ENCODE measurements at places on chromosomes 11 and 22. TPM values are rescaled to one million over a fixed set of nuclear protein-coding genes. Genes with fewer than 3 reads are reported as not detected.

SHANK2 gene
- total RNA-seq = 0.27 TPM

DLG2 gene
- total RNA-seq = 1.1 TPM

ZNF202 gene
- total RNA-seq = 9.4 TPM

ANKK1 gene
- under 0.01 TPM for total RNA-seq

KIF18A gene
- 2.7 TPM for total RNA-seq

C1QTNF5 gene
- total RNA-seq = under 0.01 TPM

SLC37A2 gene
- total RNA-seq = 0.27 TPM

ADAMTS15 gene
- under 0.01 TPM for total RNA-seq

CYB5R3 gene
- total RNA-seq = 89.4 TPM

KCNE3 gene
- 8.1 TPM for total RNA-seq

UCP2 gene
- 243 TPM for total RNA-seq

GGTLC3 gene
- not detected for total RNA-seq

CECR2 gene
- total RNA-seq = under 0.01 TPM

TSGA10IP gene
- total RNA-seq = not detected

SLC35F2 gene
- 27.5 TPM for total RNA-seq

TMEM223 gene
- 31.2 TPM for total RNA-seq

PATE4 gene
- not detected for total RNA-seq

C1QTNF4 gene
- total RNA-seq = 97.2 TPM

OR2D2 gene
- 2.4 TPM for total RNA-seq

SH3BP1 gene
- 32.3 TPM for total RNA-seq

LIN7C gene
- 8.9 TPM for total RNA-seq

CYP2R1 gene
- 7.8 TPM for total RNA-seq

PKDREJ gene
- total RNA-seq = under 0.01 TPM

KCNJ1 gene
- total RNA-seq = under 0.01 TPM

CDC42EP1 gene
- total RNA-seq = under 0.01 TPM

KIAA1671 gene
- 0.54 TPM for total RNA-seq

RFPL1 gene
- not detected for total RNA-seq

KIRREL3 gene
- total RNA-seq = not detected

HEPHL1 gene
- total RNA-seq = under 0.01 TPM

TENM4 gene
- total RNA-seq = under 0.01 TPM

GAL3ST1 gene
- 0.27 TPM for total RNA-seq

UPK3A gene
- total RNA-seq = not detected

CFAP300 gene
- total RNA-seq = not detected

JHY gene
- total RNA-seq = 3.0 TPM

RFPL2 gene
- not detected for total RNA-seq

ELF5 gene
- not detected for total RNA-seq

ME3 gene
- total RNA-seq = 131 TPM

ABCC8 gene
- 0.27 TPM for total RNA-seq

FAT3 gene
- 0.54 TPM for total RNA-seq

MUC5AC gene
- total RNA-seq = under 0.01 TPM

FLRT1 gene
- under 0.01 TPM for total RNA-seq

CCDC179 gene
- not detected for total RNA-seq

BCO2 gene
- total RNA-seq = 1.3 TPM

All from hematopoietic multipotent progenitor cell (in vitro differentiated cells).